CD4-positive, alpha-beta T cell treated with Interleukin-10 for 1 hour (primary cell): ENCODE measurements at places on chromosomes 6 and 20.
A peak's percentile ranks its signal among the peaks of the same experiment; 100 is the strongest.

DNA sequence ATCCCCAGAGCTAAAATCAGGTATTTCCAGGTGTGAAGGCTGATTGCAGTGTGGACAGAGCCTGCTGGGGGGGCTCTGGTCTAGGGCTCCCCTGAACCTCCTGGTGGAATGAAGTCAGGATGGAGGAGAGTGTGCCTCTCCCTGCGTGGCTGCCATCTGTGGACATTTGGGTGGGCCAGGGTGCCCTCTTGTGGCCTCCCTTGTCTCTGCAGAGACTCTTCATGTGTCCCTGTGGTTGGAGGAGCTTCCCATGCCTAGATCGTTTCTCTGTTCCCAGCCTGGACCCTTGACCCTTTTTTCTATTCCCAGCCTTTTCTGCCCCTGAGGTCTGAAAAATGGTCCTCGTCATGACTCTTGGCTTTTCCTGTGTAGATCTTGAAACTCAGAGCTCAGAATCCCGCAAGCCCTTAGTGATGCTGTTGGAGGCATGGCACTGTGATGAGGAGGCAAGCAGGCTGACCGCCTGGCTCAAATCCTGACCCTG lies 9.9 kb upstream of the PSMF1 start:
- peak; percentile 59 for DNase-seq

DNA sequence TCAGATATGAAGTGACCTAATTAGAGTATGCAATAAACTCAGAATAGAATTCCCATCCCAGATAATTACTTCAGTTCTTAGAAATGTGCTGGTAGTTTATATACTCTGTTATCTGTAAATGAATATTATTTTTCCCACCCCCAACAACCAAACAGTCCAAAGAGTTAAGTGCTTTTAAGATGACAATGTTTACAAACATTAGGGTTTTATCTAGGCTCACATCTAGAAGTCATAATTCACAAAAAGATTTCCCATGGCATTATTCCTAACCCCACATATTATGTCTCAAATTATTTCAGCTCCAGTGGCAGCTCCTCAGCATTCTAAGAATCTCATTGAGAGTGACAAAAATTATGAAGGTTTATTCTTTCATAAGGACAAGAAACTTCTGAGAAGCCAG lies 120.9 kb downstream of the TASP1 start:
- no peak for DNase-seq

GRCh38 chr6:79694623-79695343 lies 63.7 kb downstream of the SH3BGRL2 start:
- DNase-seq: no peak

DNA sequence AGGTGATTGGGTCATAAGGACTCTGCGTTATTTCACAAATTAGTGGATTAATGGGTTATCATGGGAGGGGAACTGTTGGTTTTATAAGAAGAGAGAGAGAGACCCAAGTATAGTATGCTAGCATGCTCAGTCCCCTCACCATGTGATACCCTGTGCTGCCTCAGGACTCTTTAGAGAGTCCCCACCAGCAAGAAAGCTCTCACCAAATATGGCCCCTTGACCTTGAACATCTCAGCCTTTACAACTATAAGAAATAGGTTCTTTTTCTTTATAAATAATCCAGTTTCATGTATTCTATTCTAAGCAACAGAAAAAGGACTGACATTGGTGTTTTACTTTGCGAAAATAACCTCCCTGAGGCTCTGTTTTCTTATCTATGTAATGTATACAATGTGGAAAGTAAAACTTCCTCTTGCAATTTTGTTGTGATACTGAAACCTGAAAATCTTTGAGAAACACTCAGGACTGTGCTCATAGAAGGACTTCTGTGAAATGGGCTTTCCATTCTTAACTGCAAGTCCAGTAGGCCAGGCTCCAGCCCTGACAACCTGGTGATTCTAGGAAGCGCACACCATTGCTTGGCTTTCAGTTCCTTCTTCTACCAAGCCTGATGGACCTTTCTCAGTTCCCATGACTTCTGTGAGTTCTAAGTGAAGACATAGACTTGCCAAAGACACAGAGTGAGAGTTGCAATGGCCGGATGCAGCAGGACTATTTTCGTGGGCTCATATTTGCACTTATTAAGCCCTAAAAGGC lies 21.9 kb downstream of the SIRPD start:
- no peak for DNase-seq

GRCh38 chr6:44377971-44378370 lies 9.5 kb upstream of the CDC5L start:
- DNase-seq: no peak

DNA sequence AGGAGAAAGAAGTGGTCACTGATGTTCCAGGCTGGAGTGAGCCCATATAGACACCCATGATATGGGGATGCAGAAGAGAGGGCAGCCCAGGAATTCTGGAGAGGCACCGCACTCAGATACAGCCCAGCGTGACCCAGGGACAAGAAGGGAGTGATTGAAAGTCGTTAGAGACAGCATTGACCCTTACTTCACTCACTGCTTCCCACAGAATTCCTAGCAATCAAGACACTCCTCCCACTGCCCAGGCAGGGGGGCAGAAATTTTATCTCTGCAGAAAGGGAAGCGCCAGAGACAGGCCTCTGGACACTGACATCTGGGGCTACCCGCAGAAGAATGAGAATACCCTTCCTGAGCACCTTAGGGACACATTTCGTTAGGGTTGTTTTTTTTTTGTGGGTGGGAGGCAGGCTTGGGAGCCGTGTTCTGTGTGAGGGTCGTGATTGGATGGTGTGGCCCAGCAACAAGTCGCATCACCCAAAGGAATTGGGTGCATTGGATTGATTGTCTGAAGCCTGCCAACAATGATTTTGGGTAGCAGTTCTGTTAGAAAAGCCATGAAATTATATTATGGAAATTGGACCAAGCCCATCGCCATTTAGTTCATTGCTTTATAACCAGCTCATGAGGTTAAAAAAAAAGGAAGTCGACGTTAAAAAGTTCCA lies 45.9 kb upstream of the MAP3K4 start:
- no peak for DNase-seq

GRCh38 chr20:46200582-46201570 lies 82.8 kb downstream of the CD40 start:
- DNase-seq: no peak

DNA sequence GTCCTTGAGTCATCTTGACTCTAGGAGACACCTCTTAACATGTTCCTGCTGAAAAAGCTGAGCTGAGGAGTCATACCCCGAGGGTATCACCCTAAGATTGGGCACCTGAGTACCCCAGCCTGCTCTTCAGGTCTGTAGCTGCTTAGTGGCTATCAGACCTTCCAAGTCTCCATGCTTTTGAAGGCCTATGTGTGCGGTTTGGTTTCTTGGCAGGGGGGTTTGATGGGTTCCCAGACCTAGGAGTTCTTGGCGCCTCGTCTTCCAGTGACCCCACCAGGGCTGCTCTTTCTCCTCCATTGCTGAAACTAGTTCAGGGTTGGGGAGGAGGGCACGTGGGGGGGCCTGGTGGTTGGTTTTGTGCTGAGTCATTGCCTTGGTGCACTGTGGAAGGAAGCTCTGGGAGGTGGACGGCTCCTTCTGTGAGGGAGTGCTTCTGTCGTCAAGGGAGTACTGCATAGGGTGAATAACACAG lies 20.1 kb downstream of the IGF2R start:
- no peak for DNase-seq

- peak; percentile 43 for DNase-seq
Measured at GRCh38 chr6:148700741-148701311, 46.0 kb upstream of the UST start.
